ENCODE measurements at places on chromosomes 4 and X.

DNA sequence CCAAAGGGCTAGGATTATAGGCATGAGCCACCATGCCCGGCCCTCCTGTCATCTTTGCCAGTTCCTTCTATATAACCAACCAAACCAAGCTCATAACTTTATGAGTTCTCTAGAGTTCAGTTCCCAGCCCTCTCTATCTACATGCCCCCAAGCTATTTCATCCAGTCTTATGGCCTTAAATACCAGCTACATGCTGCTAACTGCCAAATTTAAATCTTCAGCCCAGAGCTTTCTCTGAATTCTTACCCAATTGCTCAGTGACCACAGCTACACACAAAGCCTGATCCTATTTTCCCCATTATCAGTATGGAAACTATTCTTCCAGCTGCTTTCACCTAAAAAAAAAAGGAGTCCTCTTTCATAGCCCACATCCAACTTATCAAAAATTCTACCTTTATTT is 23.1 kb downstream of the TMEM184C start:
- no peak for DNase-seq

GRCh38 chr4:113496698-113497097 is 264.8 kb downstream of the CAMK2D start:
- no peak for DNase-seq

DNA sequence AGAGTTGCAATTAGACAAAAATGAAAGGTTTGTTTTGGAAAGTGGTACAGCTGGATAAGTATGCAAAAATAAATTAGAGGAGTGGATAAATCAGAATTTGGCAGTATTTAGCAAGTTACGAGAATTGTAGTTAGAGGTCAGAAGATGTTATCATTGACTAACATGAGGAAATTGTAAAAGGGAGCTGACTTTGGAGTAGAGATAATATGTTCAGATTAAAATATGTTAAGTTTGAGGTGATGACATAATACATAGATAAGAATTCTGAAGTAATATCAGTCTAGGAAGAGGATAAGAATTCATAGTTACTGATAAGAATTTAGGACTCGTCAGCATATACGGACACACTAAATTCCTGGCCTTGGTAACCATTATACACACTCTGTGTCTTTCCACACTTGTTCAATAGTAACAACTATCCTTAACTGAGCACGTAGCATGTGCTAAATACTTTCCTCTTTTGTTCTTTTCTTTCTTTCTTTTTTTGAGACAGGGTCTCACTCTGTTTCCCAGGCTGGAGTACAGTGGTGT is 4.1 kb upstream of the EPGN start:
- no peak for DNase-seq

DNA sequence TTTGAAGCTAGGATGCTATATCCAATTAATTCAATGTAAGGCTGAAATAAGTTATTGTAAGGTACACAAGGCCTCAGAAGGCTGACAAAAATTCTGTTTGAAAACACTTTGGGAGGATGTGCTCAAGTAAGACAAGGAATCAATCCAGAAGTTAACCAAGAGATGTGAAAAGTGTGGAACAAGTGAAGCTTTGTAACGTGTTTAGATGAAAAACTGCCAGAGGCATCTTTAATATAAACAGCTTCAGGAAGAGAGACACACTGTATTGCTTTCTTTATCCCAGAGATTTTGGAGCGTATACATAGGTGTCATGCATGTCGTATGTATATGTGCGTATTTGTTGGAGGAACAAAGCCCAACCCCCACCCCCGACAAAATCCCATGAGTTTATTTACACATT is 28.3 kb upstream of the YTHDC1 start:
- no peak for DNase-seq

DNA sequence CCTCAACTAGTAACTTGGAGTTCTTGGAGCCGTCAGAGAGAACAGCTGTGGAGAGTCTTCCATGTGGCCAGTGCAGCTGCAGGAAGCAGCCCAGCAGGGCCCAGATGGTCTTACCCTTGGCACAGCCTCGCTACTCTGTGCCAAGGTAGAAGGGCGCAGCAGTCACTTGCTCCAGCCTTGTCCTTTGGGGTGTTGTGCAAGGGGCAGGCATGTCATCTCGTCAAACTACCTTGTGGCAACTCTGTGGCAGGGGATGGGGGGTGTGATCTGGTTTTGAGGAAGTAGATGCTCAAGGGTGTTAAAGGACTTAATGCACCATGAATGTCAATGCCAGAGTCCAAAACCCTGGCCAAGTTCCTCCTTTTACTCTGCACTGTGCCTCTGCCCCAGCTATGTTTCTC is 34.2 kb upstream of the TBC1D14 start:
- DNase-seq, result no peak

GRCh38 chr4:29423836-29424721 is 1296.1 kb upstream of the PCDH7 start:
- DNase-seq, result no peak

- DNase-seq, result no peak
These were observed 1.2 kb upstream of the AMER1 start for GRCh38 chrX:64206556-64207162.

GRCh38 chrX:44903107-44903506 is 30.1 kb downstream of the KDM6A start:
- DNase-seq, result no peak

GRCh38 chr4:158824425-158825274 is 55.8 kb downstream of the FNIP2 start:
- no peak for DNase-seq

- no peak for DNase-seq
These were observed 586.5 kb upstream of the FTHL17 start for GRCh38 chrX:31658360-31658759.

- DNase-seq, result peak; percentile 6
These were observed 3.1 kb upstream of the CDKL5 start for GRCh38 chrX:18422325-18422724.

- DNase-seq, result no peak
These were observed 65.1 kb upstream of the C4orf54 start for GRCh38 chr4:99722725-99723124.

GRCh38 chrX:119991005-119991787 is 47.6 kb upstream of the NKAP start:
- no peak for DNase-seq

GRCh38 chr4:26862381-26862915 is 1.8 kb downstream of the STIM2 start:
- no peak for DNase-seq

DNA sequence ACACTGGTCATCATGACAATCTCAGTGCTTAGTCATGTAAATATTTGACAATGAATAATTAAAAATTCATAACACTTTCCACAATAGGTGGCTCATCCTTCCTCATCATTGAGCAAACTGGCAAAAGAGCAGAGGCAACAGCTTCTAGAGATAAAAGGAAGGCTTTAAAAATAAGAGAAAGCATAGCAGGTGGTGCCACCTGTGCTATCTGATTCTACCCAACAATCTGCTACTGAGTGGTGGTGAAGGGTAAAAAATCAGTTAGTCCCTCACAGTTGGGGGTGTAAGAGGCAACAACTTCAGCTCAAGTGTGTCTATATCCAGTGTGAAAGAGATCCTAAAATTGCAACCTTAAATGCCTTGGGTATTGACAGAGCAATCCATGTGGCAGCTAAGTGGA is 280.1 kb upstream of the PPARGC1A start:
- DNase-seq, result no peak

GRCh38 chr4:147863808-147864472 is 132.1 kb downstream of the ARHGAP10 start:
- DNase-seq, result no peak

DNA sequence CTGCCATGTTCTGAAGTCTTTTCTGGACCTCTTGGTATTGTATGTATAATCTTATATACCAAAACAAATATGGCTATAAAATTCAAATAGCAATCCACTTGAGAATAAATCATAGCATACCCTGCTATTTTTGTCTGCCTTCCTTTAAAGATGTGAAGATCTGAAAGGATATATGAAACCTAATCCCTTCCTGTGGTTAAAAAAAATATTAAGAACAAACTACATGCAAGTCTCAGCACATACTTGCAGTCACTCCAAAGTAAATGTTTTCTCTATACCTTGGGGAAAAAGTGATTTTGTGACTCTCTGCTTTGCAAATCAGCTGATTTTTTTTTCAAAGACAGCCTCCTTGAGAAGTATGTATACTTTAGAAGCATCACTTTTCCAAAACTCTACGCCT is 322.9 kb downstream of the ANKRD50 start:
- no peak for DNase-seq

DNA sequence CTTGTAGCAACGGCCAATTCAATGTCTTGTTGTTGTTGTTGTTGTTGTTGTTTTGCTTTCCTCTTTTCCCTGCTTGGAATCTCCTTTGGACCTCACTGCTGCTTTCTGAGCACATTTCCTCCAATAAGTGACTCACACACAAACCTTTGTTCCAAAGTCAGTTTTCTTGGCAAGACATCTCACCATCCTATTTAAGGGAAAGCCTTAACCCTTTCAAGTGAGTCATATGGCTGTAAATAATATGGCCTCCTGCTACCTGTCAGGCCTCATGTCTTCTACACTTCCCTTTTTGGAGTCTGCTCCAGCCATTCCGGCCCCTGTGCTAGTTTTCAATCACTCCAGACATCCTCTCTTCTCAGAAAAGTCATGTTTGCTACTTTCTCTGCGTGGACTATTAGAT is 79.5 kb upstream of the MAGEB10 start:
- no peak for DNase-seq

GRCh38 chrX:16712548-16713155 is at the start of gene CTPS2:
Gene CTPS2, minus strand, starts transcription at chrX:16712669. Its CDS starts 9,767 bp downstream, at chrX:16702902.
- peak; percentile 83 for DNase-seq

- DNase-seq, result no peak
These were observed 609.8 kb upstream of the GALNTL6 start for GRCh38 chr4:171203425-171203824.

- DNase-seq, result no peak
These were observed 26.8 kb downstream of the SH3TC1 start for GRCh38 chr4:8225706-8226443.

DNA sequence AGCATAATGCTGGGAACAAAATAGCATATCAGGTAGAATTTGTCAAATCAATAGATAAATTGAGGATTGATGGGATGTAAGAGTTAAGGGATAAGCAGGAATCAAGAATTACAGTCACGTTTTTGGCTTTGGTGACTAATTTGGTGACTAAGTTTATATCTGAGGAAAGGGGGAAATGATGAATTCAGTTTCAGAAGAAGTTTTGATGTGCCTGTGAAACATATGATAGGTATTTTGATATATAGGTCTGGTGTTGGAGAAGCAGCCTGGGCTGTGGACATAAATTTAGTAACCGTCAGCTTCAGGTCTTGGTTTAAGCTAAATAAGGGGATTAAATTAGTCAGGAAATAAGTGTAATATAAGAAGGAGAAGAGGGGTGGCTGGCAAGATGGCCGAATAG is 79.0 kb upstream of the EDA2R start:
- no peak for DNase-seq

DNA sequence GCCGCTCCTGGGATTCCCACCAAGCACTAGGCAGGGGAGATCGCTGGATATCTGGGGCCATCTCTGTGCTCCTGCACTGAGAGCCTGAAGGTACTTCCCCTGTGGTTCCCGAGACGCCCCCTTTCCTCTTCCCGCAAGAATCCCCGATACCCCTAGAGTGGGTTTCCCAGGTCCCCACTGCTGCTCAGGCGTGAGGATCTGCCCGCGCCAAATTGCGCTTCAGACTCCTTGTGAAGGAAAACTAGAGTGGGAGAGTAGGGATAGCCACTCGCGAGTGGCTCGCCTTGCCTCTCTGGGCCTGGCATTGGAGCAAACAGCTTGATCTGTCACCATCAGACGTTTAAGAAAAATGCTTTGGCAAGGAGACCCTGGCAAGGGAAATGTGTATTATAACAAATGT is 1.5 kb downstream of the IL1RAPL2 start:
- no peak for DNase-seq

DNA sequence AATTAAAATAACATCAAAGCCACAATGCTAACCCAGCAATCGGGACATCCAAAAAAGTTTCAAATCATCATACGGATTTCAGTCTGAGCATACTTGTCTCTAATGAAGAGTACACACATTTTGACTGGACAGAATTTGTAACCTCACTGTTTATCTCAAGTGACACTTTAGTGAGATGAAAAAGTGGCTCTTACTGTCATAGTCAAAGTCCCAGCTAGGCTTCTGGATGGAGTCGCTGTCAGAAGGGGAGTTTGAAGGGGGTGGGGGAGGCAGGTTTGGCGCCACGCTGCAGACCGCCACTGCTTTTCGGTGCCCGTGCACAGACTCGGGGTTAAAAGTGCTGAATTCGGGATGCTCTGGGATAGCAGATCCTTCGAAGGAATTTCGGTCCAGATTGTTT is 41.0 kb upstream of the MTNR1A start:
- DNase-seq, result no peak

- no peak for DNase-seq
These were observed 238.5 kb upstream of the BOD1L1 start for GRCh38 chr4:13865871-13866669.

DNA sequence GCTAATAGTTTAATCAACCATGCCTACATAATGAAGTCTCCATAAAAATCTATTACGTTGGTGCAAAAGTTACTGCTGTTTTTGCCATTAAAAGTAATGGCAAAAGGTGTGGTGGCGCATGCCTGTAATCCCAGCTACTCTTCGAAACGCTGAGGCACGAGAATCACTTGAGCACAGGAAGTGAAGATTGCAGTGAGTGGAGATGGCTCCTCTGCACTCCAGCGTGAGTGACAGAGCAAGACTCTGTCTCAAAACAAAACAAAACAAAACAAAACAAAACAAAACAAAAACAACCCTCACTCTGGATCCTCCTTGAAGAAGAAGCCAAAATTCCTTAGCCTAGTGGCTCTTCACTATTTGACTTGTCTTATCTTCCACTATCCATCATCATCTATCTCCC is 78.0 kb downstream of the MSN start:
- DNase-seq, result no peak

GRCh38 chr4:165294907-165295306 is 32.6 kb upstream of the MSMO1 start:
- no peak for DNase-seq

GRCh38 chrX:102840871-102841705 is 96.0 kb upstream of the RAB40AL start:
- no peak for DNase-seq

GRCh38 chr4:146098397-146098796 is 77.1 kb upstream of the LSM6 start:
- DNase-seq, result no peak
